ENCODE measurements at places on chromosomes 7 and 10.
A peak's percentile ranks its signal among the peaks of the same experiment; 100 is the strongest.

DNA sequence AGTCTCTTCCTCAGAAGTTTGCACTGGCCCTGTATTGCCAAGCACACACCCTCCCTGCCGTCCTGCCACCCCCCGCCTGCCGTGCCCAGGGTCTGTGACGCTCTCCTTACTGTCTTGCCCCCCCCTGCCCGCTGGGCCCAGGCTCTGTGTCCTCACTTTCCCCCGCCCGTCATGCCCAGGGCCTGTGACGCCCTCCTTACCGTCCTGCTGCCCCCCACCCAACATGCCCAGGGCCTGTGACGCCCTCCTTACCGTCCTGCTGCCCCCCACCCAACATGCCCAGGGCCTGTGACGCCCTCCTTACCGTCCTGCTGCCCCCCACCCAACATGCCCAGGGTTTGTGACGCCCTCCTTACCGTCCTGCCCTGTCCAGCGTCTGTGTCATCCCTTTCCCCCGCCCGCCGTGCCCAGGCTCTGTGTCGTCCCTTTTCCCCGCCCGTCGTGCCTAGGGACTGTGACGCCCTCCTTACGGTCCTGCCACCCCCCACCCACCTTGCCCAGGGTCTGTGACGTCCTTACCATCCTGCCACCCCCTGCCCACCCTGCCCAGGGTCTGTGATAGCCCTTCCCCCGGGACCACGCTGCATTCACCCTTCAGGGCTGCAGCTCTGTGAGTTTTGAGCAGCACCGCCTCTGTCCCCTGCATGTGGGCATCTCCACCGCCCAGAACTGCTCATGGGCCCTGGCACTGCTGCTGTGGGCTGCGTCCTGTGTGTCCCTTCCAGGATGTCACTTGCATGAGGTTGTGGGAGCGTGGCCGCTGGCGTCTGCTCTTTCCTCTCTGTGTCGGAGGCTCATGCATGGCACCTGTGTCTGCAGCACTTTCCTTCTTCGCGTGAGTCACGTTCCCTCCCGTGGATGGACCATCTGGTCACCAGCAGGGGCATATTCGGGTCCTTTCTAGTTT lies 19.3 kb upstream of the PRKAR1B start:
- no peak for DNase-seq

GRCh38 chr10:93629647-93630305 lies 17.4 kb downstream of the PDE6C start:
- no peak for DNase-seq

DNA sequence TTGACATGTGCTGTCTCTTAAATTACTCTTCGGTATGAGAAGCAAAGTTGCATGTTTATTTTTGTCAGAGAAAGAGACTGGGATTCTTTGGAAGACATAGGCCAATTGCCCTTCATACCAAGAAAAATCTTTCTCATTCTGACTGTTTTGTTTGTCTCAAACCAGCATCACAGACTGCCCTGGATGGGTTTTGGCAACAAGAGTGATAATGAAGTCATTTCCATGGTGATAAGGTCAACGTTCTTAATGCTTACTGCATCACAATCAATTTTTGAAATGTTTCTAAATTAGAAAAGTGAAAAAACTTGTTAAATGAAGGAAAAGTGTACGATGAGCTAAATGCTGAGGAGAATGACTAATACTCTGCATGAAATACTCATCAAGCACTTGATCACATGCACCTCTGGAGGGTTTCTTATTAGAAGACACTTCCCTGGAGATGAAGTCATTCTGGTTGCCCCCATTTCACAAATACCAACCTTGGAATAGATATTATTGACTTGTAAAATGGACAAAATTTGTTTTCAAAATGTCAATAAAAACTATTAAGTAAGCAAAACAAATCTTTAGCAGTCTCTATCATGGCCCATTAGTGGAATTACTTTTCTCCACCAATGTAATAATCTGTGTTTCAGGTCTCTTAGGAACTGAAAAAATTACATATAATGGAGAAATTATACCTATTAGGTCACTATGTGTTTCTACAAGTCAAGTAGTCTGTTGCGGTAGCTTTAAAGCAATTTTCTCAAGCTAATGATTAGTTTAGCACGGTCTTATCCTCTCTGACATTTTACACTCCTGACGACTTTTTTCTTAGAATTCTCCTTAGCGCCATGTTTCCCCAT lies 19.9 kb upstream of the SEC61G start:
- DNase-seq, result no peak

- DNase-seq, result no peak
Measured at GRCh38 chr7:30172451-30172850, 37.7 kb downstream of the MTURN start.

DNA sequence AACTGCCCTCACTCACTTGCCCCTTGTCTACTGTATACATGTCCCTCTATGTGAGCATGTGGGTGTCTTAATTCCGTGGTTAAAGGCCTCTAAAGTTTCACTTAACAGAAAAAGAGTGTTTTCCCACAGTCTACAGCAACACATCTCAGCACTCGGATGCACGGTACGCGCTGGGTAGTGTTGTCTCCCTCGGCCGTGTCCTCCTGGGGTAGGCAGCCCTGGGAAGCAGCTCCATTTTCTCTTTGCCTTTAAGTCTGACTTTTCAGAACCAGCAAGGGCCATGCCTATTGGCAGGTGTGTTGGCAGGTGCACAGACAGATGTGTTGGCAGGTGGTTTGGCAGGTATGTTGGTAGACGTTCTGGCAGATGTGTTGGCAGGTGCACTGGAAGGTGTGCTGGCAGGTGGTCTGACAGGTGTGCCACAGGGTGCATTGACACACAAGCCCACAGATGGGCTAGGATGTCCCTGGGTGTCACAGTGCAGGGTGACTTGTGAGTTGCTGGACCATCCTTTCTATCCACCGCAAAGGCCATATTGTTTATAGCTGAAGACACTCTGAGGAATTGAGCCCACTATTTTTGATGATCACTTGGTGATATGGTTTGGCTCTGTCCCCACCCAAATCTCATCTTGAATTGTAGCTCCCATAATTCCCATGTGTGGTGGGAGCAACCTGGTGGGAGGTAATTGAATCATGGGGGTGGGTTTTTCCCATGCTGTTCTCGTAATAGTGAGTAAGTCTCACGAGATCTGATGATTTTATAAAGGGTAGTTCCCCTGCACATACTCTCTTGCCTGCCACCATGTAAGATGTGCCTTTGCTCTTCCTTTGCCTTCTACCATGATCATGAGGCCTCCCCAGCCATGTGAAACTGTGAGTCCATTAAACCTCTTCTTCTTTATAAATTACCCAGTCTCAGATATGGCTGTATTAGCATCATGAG lies 296.9 kb downstream of the TNS3 start:
- no peak for DNase-seq

DNA sequence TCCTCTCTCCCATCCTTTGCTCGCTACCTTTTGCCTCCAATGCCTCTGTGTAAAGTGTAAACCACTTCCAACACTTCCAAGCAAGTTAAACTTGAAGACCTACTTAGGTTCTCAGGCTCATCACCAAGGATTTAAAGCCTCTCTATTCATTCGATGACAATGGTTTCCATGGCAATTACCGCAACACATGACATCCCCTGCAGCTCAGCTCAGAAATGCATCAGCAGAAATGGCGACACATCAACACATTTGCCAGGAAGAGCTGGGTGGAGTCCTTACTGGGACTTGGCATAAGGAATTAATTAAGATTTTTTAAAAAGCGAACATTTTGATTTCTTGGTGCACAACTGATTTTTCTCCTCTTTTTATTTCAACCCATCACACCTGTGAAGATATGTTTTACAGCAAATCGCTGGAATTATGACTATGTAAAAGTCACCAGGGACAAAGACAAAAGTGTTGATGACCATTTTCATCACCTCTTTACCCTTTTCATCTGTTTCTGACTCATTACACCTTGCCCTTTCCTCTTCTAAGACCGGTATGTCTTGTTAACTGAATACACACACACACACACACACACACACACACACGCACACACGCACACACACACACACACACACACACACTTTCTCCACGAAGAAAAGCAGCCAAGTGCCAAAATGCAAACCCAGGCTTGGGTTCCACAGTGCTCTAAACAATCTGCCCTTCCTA lies 453.4 kb upstream of the CELF2 start:
- DNase-seq, result no peak

GRCh38 chr10:12466704-12467305 lies 117.5 kb downstream of the CAMK1D start:
- DNase-seq, result no peak

- no peak for DNase-seq
Measured at GRCh38 chr10:114061148-114061547, 17.5 kb downstream of the ADRB1 start.

- no peak for DNase-seq
Measured at GRCh38 chr7:44629829-44630522, 23.5 kb downstream of the OGDH start.

GRCh38 chr10:62284221-62284620 lies 15.6 kb upstream of the RTKN2 start:
- no peak for DNase-seq

DNA sequence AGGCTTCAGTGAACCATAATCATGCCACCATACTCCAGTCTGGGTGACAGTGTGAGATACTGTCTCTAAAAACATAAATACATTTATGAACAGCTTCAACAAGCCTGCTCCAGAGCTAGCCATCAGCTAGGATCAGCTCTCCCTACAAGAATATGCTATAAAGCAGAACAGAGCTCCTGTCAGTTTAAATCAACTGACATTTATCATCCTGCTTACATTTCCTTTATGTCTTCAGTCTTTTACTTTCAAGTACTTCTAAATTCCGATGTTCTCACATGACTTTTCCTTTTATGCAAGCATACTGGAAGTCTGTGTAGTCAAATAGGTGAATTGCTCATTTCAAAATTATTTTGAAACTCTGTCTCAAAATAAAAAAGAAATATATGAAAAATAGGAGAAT lies 64.6 kb downstream of the COA1 start:
- DNase-seq, result no peak

DNA sequence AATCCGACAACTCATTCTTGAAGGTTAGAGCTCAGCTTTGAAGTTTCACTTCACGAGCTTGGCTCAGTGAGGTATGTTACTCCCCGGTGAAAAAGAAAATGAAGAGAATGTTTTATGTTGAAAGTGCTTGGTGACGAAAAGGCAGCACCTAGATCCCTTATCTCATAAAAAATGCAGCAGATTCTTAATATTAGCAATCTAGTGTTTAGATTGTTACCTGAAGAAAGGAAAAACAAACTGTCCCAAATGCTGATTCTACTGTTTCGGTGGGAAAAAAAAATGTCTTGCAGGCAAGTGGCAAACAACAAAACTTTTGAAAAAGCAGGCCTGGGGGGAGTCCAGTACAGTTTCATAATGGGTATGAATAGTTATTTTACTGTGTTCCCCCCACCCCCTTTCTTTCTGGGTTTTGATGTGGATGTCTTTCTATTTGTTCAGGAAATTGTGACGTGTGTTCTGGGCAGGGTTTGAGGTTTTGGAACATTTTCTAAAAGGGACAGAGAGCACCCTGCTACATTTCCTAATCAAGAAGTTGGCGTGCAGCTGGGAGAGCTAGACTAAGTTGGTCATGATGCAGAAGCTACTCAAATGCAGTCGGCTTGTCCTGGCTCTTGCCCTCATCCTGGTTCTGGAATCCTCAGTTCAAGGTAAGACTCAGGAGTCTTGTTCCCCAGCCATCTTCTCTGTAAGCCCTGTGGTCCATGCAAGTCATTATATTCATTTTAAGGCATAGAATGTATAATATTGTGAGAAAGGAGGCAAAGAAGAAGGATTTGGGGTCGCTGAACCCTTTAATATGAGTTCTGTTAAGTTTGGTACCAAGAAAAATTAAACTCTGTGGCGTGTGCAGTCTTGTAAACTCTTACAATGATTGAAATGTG lies at the start of gene SRGN:
TSS of gene SRGN (plus strand) at position 514 of the 881 bp plus-strand sequence. CDS start at position 569, 55 bp downstream.
- peak; percentile 30 for DNase-seq

DNA sequence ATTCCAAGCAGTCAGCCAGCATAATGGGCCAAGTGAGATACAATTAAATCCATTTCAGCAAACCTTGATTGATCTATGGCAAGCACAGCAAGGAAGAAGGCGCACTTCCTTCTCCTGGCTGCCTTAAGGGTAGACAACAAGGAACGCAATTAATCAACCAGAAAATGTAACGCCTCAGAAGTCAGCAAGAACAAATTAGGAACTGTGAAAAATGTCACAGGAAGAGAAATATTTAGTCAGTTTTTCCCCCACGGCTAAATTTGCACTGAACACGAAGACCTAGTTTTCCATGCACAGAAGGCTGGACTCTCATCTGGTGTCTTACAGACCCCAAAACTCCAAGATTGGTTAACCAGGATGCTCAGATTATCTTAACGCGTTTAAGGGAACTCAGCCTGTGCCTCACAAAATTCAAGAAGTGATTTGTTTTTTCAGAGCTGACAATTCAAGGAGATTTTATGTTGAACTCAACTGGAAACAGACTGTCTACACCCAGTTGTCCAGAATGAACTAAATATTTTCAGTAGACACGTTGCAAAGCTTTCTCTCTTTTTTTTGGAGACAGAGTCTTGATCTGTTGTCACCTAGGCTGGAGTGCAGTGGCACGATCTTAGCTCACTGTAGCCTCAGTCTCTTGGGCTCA lies 14.2 kb downstream of the SNX8 start:
- DNase-seq, result no peak

DNA sequence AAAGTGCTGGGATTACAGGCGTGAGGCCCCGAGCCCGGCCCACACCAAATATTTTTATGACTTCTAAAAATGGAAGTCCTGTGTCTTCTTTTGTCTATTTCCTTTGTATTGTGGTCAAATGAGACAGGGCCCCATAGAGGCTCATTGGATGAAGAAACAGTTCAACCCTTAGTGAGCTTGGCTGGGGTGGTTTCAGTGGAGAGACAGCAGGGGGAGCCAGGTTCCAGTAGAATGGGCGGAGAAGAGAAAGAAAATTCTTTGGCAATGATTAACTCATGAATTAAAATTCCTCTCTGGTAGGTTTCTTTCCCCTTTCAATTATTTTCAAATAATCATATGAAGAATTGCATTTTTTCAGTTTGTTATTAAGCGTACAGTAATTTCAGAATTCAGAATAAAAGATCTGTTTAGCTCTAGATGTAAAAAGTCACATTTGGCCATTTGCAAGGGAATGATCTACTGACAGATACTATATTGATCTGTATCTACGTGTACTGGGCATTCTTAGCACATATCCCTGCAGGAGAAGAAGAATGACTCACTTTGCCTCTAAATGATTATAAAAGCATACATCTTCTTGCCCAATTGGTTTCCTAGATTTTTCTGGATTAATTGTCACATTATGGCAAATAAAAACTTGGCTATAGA lies 43.2 kb downstream of the PNLIPRP3 start:
- DNase-seq, result no peak

GRCh38 chr10:89085153-89085552 lies 94.6 kb downstream of the FAS start:
- DNase-seq, result no peak

GRCh38 chr10:102499356-102499755 lies 3.2 kb downstream of the ACTR1A start:
- DNase-seq, result no peak

All from right hindlimb (tissue), 1 donor.